ENCODE measurements at places on chromosomes 2 and 18.
A peak's percentile ranks its signal among the peaks of the same experiment; 100 is the strongest.

- DNase-seq, result no peak
Observed at GRCh38 chr2:159505196-159505595, 111.2 kb downstream of the BAZ2B start.

DNA sequence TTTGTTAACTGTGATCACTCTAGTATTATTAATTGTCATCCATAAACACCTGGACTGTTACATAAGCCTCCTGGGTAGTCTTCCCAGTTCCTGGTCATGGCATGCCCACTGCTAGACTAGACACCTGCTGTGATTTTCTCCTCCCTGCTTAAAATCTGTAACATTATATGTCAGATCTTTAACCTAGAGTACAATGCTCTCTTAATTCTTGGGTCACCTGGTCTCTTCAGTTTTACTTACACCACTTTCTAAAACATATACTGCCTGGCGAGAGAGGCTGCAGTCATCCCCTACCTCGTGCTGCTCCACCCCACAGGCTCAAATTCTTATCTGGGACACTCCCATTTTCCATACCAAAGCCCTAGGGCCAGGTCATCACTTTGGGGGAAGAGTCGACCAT, 161.3 kb downstream of the CDH2 start:
- no peak for DNase-seq

DNA sequence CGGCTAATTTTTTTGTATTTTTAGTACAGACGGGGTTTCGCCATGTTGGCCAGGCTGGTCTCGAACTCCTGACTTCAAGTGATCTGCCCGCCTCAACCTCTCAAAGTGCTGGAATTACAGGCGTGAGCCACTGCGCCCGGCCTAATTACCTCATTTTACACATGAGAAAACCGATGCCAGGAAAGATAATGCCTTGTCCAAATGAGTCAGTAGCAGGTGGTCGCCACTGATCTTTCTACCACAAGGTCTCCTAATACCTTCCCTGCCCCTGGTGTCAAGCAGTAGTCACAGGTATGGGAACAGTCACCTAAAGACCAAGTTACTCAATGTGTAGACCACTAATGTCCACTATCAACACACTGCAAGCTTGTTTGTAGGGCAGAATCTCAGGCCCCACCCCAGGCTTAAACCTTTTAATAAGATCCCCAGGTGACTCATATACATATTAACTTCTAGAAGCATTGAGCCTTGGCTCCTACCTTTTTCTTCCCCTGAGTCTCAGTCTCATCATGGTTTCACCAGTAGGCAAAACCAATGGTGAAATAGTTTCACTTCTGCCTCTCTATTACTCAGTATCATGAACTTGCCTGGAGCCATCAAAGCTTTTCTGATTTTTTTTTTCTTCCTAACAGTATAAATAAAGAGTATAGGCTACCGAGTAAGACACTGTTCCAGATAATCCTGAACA, 6.9 kb upstream of the EPB41L5 start:
- no peak for DNase-seq

DNA sequence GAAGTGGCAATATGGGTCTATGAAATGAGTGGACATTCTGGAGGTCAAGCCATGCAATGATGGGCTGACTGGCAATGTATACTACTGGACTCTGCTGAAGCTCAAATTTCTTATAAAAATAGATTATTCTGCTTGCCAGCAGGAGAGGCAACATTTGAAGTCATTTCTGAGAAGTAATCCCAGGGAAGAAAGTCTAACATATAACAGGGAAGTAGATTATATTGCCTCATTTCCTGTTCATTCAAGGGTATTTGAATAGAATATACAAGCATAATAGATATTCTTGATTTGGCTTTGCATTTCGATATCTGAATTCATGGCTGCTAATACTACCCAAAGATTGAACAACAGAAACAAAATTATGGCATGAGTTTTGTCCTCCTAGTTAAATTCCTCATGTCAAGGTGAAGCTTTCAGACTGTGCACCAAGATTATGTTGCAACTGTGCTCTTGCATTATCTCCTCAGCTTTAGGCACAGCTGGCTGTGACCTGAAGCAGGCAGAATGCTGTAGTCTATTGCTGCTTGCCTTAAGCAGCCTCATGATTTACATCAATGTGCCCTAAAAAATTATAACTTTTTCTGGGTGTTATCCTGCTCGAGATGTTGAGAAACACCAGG, 13.3 kb upstream of the TMX3 start:
- DNase-seq, result no peak

- DNase-seq, result no peak
Observed at GRCh38 chr2:238789317-238789806, 58.5 kb upstream of the TWIST2 start.

DNA sequence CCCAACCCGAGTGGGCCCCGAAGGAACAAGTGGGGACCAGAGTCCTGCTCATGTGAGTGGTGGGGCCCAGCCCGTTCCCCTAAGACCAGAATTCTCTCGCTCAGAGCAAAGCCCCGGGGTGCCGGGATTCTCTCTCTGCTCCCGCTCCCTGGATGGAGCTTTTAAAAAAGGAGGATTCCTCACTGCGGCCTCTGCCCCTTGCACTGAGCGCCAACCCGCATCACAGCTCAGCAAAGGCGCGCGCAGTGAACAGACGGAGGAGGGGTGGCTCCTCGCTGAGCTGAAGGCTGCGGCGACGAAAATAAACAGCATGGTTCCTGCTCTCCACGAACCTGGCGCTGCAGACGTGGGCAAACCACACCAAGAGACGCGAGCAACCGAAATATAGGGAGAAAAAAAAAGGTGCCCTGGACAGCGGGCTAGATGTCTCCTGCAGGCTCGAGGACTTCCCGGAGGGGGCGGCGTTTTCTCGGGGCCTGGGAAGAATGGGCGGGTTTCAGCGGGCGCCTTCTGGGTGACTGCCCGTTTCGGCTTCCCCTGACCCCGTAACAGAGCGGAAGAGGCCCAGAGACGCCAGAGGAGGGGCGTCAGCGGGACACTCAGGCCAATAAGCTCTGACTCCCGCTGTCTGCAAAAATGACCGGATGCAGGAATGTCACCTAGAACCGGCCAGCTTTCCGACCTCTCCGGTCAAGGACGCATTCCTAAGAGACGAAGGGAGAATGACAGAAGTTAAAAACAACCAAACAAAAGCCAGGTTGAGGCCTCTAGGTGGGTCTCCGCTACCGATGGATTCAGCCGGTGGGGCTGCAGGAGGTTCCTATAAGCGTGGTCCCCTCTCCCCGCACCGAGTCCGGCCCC, 819 bp upstream of the KLF11 start:
- peak; percentile 55 for DNase-seq

GRCh38 chr2:191512216-191512835, 165.6 kb upstream of the NABP1 start:
- no peak for DNase-seq

DNA sequence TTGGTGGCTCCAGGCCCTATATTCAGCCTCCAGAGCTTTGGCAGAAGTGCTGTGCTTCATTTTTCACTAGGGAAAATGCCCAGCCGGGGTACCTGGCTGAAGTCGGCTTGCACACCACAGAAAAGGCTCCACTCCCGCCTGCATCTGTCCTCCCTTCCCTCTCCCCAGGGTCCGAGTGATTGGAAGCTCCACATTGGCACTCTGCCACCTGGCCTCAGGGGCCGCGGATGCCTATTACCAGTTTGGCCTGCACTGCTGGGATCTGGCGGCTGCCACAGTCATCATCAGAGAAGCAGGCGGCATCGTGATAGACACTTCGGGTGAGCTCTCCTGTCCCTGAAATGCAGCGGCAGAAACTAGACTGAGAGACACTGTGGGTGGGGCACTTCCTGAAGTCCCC, 47.4 kb downstream of the IMPA2 start:
- DNase-seq, result no peak

- DNase-seq, result no peak
Observed at GRCh38 chr2:169653636-169654035, 40.6 kb downstream of the CFAP210 start.

DNA sequence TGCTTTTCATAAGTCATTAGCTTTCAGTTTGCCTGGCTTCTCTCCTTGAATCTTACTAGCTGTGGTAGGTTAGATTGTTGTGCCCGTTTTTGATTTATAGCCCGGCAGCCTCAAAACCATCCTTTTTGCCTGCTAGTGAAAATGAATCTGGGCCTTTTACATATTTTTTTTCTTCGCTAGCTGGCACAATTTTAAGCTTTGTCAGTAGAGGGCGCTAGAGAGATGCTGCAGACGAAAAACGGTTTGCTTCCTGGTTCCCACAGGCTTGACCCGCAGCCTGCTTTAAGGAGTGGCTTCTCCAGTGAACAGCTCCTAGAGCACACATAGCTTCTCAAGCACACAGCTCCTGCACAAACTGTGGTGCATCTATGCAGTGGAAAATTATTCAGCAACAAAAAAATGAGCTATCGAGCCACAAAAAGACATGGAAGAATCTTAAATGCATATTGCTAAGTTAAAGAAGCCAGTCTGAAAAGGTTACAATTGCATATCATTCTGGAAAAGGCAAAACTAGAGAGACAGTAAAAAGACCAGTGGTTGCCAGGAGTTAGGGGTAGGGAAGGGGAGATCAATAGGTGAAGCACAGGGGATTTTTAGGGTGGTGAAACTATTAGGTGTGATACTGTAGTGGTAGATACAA, 47.9 kb downstream of the E2F6 start:
- no peak for DNase-seq

DNA sequence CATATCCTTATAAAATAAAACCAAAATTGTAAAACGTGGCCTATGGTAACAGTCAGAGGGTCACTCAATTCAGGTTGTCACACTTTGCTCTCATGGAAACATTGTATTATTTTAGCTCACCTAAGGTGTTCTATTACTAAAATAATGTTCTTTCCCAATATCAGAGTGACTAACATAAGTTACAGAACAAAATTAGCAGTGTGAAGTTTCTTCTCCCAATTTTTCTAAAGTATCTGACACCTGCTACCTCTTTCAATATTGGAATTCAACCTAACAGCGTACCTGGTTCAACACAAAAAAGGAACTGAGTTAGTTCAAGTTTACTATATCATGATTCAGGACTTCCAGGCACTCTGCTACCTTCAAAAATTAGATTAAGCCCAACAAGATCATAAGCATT, 190.4 kb downstream of the ZEB2 start:
- no peak for DNase-seq

GRCh38 chr2:28419443-28420270, 27.0 kb downstream of the FOSL2 start:
- no peak for DNase-seq

GRCh38 chr2:187523325-187523724, 30.9 kb downstream of the TFPI start:
- no peak for DNase-seq

DNA sequence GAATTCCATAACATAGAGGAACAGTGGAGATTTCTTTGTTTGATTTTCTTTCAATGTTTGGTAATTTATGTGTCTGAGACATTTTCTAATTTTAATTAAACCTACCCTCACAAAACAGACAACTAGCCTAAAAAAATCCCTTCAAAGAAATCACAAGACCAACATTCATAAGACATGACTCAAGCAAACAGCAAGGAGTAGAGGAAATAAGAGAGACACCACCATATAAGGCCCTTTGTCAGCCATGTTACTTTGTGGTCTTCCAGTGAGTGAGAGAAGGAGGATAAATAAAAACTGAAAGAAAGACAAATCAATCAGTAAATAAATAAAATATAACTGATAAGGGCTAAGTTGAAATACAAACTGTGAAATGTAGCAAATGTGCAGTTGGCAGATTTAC, 830.8 kb upstream of the SLC39A10 start:
- no peak for DNase-seq

GRCh38 chr18:41072946-41073345, 882.1 kb upstream of the PIK3C3 start:
- DNase-seq, result no peak

- DNase-seq, result no peak
Observed at GRCh38 chr2:148530350-148530749, 114.2 kb upstream of the EPC2 start.

DNA sequence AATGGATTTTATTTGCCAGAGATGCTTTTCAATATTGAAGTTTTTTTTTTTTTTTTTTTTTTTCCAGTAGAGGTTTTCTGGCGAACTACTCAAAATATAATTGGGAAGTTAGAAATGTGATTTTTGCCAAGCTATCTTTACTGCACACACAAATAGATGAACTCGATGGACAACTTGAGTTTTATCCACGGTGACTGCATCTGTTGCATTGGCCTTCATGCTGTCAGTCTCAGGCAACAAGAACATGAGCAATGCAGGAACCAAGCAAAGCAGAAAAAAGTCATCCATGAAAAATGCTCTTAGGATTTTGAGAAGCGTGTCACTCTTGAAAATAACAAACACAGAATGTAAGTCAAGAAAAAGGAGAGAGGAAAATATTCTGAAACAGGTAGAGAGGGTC, 22.7 kb upstream of the HDAC4 start:
- DNase-seq, result no peak

DNA sequence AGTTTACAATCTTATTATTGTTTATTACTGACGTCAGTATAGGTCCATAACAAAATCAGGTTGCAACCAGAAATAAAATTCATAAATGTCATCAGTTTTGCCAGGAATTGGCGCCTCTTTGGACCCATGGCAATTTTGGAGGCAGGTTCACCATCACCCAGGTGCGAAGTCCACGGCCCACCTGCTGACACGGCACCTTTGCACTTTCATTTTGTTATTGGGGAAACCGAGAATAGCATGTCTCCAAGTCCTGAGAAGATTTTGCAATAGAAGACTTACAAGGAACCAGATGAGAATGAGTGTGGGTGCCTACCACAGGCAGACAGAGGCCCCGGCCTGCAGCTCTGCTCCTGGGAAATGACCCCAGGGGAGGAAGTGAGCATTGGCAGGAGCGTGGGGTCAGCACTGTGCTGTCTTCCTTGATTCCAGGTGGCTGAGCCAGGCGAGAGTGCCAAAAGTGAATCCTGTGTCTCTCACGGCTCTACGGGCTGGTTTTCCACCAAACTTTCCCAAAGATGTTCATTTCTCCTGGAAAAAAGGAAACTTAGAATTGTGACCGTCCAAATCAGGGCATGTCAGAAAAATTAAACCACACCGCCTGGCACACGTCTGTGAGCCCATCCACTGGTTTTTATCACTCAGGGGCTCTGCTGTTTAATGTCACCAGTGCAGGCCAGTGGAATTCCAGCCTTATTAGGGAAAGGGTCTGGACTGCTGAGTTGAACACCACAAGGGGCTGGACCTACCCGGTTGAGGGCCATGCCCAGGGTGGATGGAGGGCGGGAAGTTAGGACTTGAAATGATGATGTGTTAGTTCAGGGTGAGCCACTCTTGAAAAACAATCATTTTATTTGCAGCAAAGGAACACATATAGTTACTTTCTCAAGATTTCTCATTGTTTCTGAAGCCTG, 96.5 kb downstream of the PTGR3 start:
- DNase-seq, result no peak
